ENCODE measurements at places on chromosomes 11 and 22.
A peak's percentile ranks its signal among the peaks of the same experiment; 100 is the strongest.

GRCh38 chr11:100712583-100712982 lies 25.5 kb downstream of the ARHGAP42 start:
- no peak for DNase-seq

- no peak for DNase-seq
Measured at GRCh38 chr22:38724926-38725571, 19.3 kb downstream of the GTPBP1 start.

GRCh38 chr11:46948378-46949131 lies 12.0 kb downstream of the CSTPP1 start:
- no peak for DNase-seq

- DNase-seq, result no peak
Measured at GRCh38 chr22:39177791-39178190, 25.3 kb upstream of the CBX7 start.

GRCh38 chr11:27161071-27161470 lies 120.5 kb downstream of the BBOX1 start:
- no peak for DNase-seq

- no peak for DNase-seq
Measured at GRCh38 chr22:23835484-23836144, 3.2 kb downstream of the DERL3 start.

- DNase-seq, result no peak
Measured at GRCh38 chr11:86186386-86186785, 58.2 kb upstream of the EED start.

GRCh38 chr11:95556342-95557163 lies 233.0 kb downstream of the FAM76B start:
- DNase-seq, result peak; percentile 64

DNA sequence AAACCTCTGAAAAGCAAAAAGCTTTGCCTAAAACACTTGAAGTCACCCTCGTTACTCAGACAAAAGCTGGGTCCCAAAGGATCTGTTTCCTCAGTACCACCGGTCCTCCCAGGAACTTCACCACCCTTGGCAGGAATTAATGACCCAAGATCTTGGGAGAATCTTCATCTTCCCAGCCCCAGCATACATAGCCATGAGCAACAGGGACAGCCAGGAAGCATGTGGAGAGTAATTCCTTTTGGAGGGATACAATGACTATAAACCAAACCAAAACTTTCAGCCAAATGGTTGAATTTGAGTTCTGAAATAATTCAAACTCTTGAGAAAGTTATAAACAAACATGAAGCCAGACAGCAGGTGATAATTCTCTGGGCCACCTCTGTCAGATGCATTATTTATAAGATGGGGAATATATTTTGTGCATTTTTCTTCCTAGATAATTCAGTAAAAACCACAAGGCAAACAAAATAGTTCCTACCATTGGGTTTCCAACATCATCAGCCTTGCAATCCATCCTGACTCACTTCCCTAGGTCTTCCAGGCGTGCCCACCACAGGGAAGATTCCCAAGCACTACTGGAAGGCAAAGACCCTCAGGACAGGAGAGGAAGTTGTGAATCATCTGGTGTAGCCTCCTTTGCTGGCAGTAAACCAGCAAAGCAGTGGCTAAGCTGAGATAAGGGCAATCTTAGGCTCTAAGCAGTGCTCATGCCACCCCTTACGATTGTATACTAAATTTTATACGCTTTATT lies 71.7 kb upstream of the DRD2 start:
- no peak for DNase-seq

DNA sequence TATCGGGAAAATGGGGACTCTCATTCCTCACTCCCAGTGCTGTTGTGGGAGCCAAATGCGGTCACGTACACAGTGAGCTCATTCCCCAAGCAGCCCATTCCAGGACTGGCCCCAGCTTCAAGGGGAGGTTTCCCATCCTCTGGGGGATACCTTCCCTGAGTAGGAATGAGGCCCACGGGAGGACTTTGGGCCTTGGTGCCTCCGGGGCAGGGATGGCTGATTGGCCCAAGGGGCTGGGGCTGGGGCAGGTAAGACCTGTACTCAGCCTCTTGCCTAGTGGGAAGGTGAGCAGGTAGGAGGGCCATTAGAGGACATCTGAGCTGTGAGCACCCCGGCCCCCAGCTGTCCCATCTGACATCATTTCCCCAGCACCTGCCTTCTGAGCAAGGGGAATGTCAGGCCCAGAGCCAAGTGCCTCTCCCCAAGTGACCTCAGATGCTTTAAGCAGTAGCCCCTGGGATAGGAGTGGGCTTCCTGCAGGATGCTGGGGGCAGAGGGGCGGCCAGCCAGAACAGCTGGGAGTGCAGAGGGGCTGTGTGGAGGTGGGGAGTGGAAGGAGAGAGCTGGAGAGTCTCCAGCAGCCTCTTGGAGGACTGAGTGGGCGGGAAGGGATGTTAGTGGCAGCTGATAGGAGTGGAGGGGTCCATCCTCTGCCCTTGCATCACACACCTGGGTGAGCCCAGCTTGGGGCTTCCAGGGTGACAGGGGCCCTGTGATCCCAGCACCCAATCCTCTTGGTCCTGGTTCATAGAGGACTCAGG lies 58.4 kb downstream of the CD82 start:
- DNase-seq, result peak; percentile 31

DNA sequence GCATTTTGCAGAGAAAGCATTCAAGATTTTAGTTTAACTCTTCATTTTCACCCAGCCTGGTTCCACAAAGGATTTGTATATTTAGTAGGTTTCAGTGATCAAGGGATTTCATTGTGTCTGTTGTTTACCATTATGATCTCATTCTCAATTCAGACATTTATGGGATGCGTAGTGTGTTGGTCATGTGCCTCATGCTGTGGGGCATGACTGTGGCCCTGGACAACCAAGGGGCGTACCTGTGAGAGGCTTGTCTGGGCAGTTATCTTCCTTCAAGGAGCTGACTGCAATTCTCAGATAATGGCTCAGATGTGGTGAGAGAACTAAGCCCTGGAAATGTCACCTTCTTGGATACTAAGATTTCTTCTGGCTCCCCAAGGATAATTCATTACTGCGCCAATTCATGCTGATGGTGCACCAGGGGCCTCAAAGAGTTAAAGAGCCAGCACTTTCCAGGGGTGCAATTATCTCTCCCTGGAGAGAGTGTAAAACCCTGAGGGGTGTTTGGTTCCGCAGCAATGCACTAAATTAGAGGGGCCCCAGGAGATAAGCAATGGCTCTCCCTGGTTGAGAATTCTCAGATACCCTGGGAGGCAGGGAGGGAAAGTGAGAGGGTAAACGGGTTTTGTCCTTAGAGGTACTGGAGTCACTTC lies 32.2 kb downstream of the SLC6A5 start:
- DNase-seq, result no peak

DNA sequence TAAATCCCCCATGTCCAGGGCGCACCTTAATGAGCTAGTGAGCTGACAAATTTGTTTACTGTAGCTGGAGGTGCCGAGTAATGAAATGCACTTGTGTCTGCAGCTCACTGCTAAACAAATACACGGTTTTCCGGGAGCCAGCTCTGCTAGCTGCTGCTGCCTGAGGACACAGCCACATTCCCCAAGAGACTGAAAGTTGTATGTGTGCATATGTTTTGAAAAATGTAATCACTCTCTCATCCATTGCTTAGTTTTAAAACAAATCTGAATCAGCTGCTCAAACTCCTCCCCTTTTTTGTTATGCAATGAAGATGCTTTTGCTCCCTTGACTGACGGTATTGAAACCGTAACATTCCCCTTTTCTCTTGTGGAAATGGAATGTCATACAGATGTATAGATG lies 62.4 kb upstream of the NNMT start:
- DNase-seq, result no peak

DNA sequence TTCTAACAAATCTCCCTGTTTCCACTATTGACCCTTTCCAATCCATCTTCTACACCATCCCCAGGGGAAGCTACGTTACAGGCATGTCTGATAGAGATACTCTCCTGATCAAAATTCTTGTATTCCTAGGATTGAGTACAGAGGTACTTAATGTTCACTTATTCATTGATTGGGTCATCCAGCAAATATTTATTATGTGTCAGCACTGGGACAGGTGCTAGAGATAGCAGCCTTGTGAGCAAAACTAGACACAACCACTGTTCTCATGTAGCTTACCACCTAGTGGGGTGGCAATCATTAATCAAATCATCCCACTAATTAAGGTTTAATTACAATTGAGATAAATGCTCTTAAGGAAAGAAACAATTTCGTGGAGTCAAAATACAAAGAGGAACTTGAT lies 9.4 kb upstream of the RTCB start:
- DNase-seq, result no peak

GRCh38 chr11:65496304-65497140 lies 2.3 kb upstream of the MALAT1 start:
- peak; percentile 56 for DNase-seq

- DNase-seq, result no peak
Measured at GRCh38 chr11:129224538-129224937, 32.4 kb upstream of the ARHGAP32 start.

DNA sequence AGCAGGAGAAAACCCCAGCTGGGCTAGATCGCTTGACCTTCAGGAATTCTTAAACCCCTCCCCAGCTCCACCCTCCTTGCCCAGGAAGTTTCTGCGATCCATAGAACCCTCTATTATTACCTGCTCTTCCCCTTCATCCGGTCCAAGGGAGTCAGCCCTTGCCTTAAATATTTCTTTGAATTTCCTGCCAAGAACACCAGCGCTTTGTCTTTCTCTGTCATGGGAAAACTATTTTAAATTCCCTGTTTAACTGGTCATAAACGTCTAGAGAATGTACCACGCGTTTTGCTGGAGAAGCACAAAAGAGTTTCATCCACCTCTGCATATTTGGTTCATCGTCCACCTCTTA lies 496 bp upstream of the TRAF6 start:
- no peak for DNase-seq

DNA sequence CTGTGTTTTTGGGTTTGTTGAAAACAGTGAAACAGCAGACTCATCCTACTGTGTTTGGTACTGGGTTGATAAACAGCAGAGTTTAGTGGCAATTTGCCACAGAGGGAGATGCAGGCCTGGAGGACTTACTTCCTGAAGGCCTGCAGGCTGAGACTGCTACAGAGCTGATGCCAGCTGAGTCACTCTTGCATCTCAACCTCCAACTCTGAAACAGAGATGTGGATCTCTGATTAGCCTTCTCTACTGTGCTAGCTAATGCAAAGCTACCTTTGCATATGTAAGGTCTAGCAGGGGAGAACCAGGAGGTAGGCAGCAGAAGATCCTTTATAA lies 14.3 kb downstream of the ATP5MG start:
- DNase-seq, result no peak

DNA sequence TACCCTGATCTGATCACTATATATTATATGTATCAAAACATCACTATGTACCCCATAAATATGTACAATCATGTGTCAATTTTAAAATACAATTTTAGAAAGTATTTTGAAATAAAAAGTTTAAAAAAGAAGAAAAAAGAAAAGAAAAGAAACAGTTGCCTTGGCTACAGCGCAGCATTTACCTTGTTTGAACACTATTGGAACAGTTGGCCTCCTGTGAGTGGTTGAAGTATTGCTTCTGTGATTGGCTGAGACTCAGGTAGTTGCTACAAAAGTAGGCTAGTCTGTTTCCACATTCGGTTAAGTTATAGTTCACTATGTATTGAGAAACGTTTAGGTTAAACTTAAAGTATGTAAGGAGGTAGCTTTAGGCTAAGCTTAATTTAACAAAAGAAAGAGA lies 7.9 kb upstream of the DTX4 start:
- no peak for DNase-seq

DNA sequence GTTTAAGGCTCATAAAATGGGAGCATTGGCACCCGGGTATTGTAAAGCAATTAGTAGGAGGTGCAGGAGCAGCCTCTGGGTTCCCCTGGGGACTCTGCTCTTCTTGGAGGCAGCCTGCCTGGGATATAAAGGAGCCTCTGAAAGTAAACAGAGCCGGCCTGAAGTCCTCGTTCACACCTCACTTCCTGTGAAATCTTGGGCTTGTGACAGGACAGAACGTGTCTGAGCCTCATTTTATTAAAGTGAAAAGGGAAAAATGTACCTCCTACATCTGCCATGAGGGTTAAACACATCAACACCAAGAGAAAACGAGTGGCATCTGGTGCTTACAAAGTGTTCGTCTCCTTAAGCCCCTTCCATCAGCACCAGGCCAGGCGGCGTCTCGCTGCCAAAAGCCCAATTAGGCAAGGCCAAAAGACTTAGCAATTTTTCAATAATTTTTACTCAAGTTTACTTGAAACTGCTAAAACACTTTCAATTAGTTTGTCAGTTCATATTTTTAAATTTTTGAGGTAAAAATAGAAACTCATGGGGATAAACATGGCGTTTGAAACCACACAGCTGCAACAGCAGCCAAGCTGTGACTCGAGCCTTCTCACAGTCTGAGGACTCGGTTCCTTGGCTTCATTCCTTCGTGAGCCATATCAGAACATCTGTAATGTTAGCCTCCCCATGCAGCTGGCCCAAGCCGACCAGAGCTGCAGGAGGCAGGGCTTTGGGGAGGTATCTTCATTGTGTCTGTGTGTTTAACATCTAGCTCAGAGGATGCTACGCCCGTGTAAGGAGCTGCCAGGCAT lies 33.6 kb downstream of the MAP6 start:
- no peak for DNase-seq

- DNase-seq, result no peak
Measured at GRCh38 chr11:120413480-120413879, 77.3 kb downstream of the ARHGEF12 start.

- no peak for DNase-seq
Measured at GRCh38 chr11:83692675-83693074, 406.5 kb upstream of the CCDC90B start.

- no peak for DNase-seq
Measured at GRCh38 chr22:27937453-27937852, 18.4 kb upstream of the PITPNB start.

DNA sequence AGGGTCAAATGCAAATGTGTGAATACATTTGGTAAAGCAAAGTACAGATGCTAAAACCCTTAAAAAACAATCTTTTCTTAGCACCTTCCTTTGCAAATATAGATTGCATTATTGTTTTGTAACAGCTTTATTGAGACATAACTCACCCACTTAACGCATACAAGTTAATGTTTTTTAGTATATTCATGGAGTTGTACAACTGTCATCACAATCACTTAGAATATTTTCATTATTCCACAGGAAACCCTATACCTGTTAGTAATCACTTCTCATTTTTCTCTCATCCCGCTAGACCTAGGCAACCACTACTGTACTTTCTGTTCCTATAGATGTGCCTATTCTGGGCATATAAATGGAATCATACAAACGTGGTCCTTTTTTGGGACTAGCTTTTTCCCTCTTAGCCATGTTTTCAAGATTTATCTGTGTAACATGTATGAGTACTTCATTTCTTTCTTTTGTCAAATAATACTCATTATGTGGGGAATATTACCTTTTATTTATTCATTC lies 34.7 kb downstream of the PPP6R3 start:
- no peak for DNase-seq

DNA sequence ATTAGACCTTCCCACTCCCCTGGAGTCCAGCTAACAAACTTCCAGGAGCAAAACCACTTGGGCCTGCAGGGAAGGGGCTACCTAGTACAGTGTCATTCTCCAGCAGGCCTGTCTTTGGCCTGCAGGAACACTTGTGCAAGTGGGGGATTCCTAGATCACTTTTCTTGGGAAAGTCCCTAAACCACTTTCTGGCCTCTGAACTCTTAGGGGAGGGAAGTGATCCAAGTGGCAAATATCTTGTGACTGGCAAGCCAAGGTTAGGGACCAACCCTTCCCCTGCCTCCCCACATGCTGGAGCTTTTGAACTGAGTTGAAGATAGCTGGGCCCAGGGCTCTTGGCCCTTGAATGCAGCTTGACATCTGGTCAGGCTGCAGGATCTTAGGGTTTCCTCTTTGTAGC lies 17.2 kb downstream of the PPFIBP2 start:
- no peak for DNase-seq
